Activated T-helper 2 cell treated with anti-CD3 and anti-CD28 coated beads, Interferon-gamma antibody, Interleukin-2, Interleukin-4, amounts not matched to agents 10 μg/mL and 5 μg/mL and 100 μg/mL, durations not matched to agents 14 hours and 24 hours and 36 hours (primary cell): ENCODE measurements at places on chromosomes 16 and 17. TPM values are rescaled to one million over a fixed set of nuclear protein-coding genes. Genes with fewer than 3 reads are reported as not detected.
A peak's percentile ranks its signal among the peaks of the same experiment; 100 is the strongest.

- no peak for DNase-seq
These were observed 197.6 kb downstream of the LAT start for GRCh38 chr16:29182501-29182900.

DNA sequence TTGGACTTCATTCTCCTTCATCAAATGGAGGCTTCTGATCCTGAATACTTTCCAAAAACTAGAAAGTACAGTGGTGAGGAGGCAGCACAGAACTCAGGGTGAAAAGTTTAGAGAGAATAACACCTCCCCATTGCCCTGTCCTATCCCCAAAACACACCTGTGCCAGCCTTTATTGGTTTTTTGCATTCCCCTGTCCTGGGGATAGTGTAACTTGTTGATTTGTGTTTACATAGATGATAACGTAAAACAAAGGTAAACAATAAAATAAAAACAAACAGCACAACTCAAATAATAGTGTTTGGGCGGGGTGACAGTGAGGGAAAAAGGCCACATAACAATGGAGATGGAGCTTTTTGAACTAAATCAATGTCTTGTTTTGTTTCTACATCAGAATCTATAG lies 1917.7 kb downstream of the TP53TG3F start:
- DNase-seq = no peak

DNA sequence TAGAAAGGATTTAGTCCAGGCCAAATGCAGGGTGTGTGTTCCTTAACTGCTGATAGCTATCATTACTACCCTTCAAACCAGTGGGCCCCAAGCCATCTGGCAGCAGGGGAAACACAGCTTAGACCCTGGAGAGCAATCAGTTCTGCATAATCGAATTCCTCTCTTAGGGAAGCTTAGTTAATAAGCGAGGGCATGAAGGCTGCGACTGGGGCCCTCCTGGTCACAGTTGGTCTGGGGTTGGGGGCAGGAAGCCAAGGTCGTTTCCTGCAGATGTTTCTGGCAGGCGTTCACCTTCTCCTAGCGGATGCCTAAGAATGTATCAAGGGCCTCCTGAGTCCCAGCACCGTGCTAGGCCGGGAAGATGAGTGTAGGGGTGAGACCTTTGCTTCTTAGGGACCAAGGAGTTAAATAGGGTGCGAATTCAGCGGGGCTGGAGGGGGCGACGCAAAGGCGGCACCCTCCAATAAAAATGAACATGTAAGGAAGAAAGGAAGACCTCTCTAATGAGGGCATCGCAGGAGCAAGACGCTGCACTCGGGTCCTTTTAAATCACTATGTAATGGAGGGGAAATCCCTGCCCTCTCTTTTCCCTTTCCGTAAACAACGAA lies 16.5 kb upstream of the EEF2K start:
- no peak for DNase-seq

- no peak for DNase-seq
These were observed 4.8 kb downstream of the AANAT start for GRCh38 chr17:76472258-76472645.

GRCh38 chr17:11273596-11273995 lies 32.6 kb downstream of the SHISA6 start:
- DNase-seq = no peak

- no peak for DNase-seq
These were observed 92.7 kb upstream of the XYLT1 start for GRCh38 chr16:17563323-17564091.

DNA sequence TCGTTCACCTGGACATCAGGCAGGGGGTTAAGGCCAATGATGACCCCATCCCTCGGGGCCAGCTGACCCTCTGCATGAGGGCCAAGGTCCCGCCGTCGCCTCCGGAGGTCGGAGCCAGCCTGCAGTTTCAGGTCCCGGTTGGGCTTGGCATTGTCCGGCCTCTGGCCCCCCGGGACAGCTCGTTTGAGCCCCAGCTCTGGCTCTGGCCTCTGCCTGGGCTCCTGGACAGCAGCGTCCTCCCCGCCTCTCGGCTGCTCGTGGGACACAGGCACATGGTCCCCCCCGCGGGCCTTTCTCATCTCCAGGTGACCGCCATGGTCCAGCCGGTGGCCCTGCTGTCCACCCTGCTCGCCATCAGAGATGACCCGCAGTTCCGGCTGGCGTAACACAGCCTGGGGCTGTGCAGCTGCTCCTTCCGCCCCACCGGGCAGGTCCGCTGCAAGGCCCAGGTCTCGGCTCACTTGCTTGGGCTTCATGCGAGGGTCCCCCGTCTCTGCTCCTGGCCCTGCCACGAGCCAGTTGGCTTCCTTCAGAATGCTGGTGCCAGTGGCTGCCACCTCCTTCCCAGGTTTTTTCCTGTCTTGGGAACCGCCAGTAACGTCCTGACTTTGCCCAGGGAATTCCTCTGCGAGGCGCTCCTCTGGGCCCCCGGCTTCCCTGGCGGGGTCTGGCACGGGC lies 6.7 kb downstream of the NDUFAF8 start:
- no peak for DNase-seq

GRCh38 chr16:31487071-31487719 lies 4.3 kb downstream of the SLC5A2 start:
- DNase-seq = no peak

DNA sequence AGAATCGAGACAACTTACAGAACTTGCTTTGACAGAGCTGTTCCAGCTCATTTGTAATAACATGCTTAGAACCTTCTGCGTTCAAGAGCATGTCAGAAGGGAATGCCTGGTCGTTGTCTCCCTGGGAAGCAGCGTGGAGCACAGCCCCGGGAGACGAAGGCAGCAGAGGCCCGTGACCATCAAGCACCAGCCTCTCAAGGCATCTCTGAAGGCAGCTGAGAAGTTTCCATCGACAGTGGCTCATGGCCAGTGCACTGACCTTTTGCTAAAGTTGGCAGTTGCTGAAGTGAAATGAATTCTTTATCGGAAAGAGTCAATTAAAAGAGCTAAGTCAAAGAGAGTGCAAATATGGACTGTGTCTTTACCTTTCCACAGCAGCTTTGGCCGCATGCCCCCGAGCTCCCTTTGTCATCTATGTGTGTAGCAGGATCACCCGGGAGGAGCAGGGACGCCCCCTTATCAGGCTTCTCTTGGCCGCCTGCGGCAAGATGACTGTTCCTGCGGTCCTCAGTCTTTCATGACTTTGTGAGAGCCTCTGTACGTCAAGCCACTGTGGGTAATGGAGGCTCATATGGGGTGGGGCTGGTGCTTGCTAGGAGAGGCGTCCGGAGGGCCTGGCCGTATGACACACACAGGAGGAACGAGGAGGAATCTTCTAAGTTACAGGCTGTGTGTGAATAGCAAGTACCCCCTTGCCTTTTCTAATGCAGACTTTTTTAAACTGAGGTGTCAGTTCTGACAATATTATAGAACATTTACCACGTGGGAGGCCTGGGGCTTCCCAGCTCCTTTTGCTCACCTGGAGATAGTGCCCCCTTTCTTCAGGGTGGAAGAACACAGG lies 54.2 kb downstream of the LDHD start:
- no peak for DNase-seq

DNA sequence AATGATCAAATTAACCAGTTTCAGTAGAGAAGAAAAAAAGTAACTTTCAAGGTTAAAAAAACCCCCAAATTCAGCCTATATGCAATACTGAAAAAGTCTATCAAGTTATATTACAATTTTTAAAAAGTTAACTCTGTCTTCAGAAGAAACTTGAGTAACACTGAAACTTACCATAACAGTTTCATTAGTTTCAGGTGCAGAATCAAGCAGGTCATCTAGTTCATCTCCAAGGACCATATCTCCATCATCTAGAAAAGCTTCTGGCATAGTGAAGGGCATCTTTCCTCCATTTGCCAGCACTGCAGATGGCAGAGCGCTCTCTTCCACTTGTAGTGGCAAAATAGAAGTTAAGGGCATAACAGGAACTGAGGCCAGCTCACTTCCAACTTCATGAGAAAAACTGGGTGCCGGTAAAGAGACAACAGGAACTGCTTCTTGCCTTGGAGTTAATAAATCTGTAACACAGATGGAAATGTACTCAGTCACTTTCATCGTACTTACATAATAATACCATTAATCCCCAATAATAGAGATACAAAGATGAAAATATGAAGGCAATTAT lies 22.9 kb downstream of the ZC3H7A start:
- DNase-seq = no peak

- no peak for DNase-seq
These were observed 34.6 kb downstream of the BRIP1 start for GRCh38 chr17:61828694-61829093.

DNA sequence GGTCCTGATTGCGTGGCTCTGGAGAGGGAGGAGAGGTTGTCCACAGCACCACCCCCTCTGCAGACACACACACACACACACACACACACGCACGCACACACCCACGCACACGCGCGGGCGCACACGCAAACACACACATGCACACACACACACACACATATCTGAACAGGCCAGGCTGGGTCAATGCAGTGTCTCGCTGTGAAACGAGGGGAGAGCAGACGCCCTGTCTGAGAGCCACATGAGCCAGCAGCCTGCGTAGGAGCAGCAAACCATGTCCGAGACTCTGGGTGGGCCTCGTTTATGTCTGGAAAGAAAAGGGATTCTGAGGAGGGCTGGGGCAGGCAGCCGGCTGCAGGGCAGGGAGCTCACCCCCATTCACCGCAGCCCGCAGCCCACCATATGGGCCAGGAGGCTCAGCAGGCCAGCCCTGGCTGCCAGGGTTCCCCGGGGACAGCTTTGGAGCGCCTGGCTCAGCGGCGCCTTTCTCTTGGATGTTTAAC lies 93.3 kb upstream of the TNRC6C start:
- no peak for DNase-seq

DNA sequence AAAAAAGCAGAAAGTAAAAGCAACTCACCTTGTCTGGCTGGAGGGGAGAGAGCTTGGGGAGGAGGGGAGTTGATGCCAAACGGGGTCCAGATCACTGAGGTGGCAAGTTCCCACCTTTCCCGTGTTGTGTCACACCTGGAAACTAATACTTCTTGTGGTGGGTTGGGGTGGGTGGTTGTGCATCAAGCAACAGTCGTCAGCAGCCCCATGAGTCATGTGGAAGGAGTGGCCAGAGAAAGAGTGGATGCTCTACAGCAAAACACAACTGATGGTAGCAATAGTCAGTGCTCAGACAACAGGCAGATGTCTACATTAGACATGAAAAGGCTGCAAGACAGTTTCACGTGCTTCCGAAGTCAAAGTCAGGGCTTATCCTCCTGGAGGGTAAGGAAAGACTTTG lies 35.4 kb downstream of the ARSG start:
- no peak for DNase-seq

DNA sequence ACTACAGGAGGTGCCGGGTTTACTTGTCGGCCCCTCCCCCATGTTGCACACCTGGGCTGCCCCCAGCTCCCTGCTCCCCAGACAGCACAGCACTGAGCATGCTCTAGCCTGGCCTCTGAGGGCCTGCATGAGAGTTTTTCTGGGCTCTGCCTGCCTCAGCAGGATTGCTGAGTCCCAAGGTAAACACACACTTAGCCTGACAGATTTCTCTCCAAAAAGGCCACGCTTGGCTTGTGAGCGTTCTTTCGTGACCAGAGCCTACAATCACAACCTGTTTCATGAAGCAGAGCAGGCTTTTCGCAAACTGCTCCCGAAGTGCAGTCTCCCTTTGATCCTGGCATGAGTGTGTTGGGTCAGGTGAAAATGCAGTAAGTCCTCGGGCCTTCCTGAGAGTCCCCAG lies 9.8 kb upstream of the CD300E start:
- no peak for DNase-seq

- peak; percentile 16 for DNase-seq
These were observed 655 bp downstream of the ATXN1L start for GRCh38 chr16:71846431-71846830.

GRCh38 chr17:61487989-61488595 lies 35.9 kb downstream of the TBX4 start:
- DNase-seq = no peak

DNA sequence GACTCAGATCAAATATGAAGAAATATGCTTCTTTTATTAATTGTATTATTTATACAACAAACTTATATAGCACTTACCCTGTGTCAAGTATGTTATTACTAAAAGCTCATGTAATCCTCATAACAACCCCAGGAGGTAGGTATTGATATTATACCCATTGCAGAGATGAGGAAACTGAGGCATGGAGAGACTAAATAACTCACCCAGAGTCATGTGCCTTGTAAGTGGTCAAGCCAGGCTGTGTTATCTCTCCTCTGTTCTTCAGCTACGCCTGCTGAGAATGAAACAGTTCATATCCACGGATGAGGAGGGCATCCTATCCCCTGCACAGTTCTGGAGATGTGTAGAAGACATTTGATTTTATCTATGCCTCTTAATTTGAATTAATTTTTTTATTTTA lies 78.1 kb downstream of the RBBP6 start:
- no peak for DNase-seq

DNA sequence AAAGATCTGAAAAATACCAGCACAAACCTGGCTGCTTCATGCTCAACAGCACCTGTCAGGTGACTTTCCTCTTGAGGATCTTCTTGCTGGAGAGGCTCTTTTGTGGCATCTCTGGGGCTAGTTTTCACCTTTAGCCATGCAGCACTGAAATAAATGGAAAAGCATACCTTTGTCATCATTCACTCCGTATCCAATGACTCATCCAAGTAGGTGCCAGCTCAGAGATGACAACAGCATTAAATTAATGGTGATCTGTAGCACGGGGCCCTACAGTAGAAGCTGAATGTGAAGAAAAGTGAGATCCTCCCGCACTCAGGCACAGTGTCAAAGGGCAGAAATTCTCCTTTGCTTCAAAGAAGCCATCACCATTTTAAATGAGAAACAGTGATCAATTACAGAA lies 32.2 kb downstream of the KIAA0753 start:
- DNase-seq = no peak

DNA sequence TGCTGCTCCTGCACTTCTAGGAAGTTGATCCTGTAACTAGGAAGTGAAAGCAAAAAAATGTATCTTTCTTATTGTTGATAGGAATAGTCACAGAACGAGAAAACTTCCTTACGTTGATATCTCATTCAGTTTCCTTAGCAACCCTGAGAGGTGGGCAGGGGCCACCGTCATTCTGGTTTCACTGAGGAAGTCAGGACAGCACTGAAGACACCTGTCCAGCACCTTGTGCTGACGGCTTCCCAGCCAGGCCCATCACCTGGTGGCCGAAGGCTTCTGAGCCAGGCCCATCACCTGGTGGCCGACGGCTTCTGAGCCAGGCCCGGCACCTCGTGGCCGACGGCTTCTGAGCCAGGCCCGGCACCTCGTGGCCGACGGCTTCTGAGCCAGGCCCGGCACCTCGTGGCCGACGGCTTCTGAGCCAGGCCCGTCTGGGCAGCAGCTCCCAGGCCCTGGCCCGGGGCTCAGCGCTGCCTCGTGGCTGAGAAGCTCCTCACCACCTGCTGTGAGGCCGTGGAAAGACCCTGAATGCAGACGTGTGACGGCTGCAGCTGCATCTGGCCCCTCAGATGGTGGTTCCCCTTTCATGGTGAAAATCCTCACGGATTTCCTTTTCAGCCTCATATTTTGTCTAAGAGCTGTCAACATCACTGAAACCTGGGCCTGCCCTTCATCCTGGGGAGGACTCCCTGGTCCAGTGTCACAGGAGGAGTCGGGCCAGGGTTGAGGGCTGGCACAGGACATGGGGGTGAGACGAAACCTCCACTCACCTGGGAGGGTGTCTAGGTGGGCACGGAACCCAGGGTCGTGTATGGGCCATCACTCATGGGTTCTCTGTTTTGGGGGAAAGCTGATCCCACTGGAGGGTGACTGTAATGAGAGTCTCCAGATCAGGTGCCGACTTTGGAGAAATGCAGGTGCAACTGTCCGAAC lies 33.0 kb upstream of the ZNF750 start:
- DNase-seq = no peak

GRCh38 chr17:2909846-2910234 lies 113.6 kb downstream of the RAP1GAP2 start:
- no peak for DNase-seq

The BRICD5 gene
- 24.6 and 25.2 TPM in 2 replicates for total RNA-seq

The KRT40 gene
- total RNA-seq = not detected in 2 replicates

The NOD2 gene
- total RNA-seq = 7.4 and 8.8 TPM in 2 replicates

The JUP gene
- total RNA-seq = 0.78 and 1.3 TPM in 2 replicates

The HS3ST6 gene
- total RNA-seq = not detected in 2 replicates

The ZG16 gene
- total RNA-seq = not detected in 2 replicates
